Upper lobe of left lung (tissue), 6 donors: ENCODE measurements at places on chromosomes 2 and 18. TPM values are rescaled to one million over a fixed set of nuclear protein-coding genes. Genes with fewer than 3 reads are reported as not detected.

Gene DNAH7
- 5.5 TPM for total RNA-seq

DNA sequence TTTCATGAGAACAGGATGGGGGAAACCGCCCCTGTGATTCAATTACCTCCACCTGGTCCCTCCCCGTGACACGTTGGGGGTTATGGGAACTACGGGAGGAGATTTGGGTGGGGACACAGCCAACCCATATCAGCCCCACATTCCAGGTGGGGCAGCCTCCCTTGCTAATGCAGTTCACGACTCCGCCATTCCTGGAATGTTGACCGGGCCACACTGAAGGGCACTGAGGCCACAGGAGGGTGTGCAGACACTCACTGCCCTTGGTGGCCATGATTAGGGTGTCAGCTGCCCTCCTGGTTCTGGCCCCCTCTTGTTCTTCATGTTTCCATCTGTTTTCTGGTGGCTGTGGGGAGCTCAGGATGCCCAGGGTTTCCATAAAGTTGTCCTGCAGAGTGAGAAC lies 176.3 kb downstream of the TWIST2 start:
- no peak for DNase-seq

- no peak for DNase-seq
Observed at GRCh38 chr2:174059884-174060244, 94.7 kb upstream of the SP3 start.

GRCh38 chr2:130345611-130346010 lies 2.9 kb downstream of the IMP4 start:
- DNase-seq = peak; percentile 59

DNA sequence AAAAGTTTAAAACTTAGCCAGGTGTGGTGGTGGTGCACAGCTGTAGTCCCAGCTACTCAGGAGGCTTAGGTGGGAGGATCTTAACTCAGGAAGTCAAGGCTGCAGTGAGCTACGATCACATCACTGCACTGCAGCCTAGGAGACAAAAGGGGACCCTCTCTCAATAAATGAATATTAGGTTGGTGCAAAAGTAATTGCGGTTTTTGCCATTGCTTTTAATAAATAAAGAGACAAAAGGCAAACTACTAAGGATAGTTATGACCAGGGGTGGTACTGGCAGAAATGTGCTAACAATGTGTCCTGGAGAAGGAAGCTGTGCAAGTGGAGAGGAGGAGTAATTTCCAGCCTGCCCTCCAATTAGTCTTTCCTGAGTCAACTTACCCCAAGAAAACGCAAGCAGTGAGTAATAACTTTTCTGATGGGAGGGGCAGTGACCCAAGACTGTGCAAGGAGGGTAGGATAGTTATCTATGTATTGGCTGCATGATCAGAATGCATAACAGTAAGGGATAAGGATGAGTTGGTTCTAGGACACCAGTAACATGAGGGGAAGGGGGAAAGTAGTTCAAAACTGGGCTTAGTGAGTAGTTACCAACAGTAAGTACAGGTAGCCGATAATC lies 1.5 kb downstream of the EXOC6B start:
- DNase-seq = no peak

Gene IGFBP5
- 237 TPM for total RNA-seq

Gene PLEKHA3
- 28.2 TPM for total RNA-seq

DNA sequence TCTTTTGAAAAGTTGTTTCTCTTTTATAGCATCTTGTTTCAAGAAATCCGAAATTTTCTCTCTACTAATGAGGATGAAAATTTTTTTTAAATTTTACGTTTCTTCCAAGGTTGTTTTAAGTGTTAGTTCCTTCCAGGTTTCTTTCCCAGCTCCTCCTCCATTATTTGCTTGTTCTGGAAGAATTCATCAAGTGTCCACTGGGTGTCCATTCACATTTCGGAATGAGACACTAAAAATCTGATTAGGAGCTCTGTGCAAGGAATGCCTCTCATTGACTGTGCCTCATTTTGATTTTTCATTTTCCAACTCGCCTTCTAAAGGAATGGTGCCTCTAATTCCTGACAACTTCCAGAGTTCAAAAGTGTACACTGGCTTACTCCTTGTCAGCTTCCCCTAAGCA lies 6.1 kb downstream of the SP100 start:
- no peak for DNase-seq

Gene MZT2B
- 183 TPM for total RNA-seq
